GM12891 (cell line): ENCODE measurements at places on chromosomes 12 and 14.
A peak's percentile ranks its signal among the peaks of the same experiment; 100 is the strongest.

DNA sequence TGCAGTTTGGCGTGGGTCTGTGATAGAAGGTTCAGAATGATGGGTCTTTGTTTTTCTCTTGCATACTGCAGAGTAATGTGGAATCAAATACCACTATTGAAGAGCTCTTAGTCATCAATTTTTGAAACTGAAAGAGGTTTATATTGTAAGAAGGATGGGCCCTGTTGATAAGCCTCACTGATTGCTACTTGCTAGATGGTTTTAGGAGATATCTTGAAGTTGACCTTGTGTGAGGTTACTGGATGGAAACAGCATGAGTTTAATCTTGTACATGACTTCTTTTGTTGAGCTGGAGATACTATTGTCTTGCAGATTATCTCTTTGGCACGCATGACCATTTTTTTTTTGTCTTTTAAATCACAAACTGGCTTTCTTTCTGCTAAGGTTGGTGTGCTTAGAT is 13.8 kb downstream of the BICD1 start:
- DNase-seq = peak; percentile 36

- DNase-seq = no peak
Observed at GRCh38 chr12:14257303-14257733, 108.2 kb upstream of the ATF7IP start.

DNA sequence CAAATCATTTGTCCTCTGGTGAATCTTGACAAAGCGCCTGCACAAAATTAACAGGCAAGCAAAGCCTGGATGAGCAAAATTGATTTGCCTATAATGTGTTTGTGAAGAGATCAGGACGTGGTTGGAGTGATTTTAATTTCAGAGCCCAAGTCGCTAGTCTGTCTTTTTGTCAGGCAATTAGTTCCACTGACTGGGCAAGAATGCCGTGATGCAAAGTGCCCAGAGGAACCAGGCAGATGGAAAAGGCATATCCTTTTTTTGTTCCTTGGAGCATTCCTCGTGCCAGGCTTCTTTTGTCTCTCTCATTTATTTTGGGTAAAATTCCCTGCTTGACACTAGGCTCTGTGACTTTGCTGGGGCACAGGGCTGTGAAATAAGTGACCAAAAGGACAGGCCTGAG is 65.9 kb upstream of the CCDC198 start:
- DNase-seq = no peak

- DNase-seq = no peak
Observed at GRCh38 chr12:98220636-98221035, 294.8 kb upstream of the TMPO start.

- DNase-seq = no peak
Observed at GRCh38 chr14:58059126-58059525, 92.9 kb downstream of the ARMH4 start.

GRCh38 chr12:68958322-68958721 is 25.4 kb upstream of the CPM start:
- DNase-seq = peak; percentile 36

GRCh38 chr14:33237115-33237740 is 298.5 kb downstream of the NPAS3 start:
- no peak for DNase-seq

- no peak for DNase-seq
Observed at GRCh38 chr14:103155010-103155409, 31.7 kb downstream of the TNFAIP2 start.

- no peak for DNase-seq
Observed at GRCh38 chr14:58488550-58488949, 61.0 kb downstream of the KIAA0586 start.

DNA sequence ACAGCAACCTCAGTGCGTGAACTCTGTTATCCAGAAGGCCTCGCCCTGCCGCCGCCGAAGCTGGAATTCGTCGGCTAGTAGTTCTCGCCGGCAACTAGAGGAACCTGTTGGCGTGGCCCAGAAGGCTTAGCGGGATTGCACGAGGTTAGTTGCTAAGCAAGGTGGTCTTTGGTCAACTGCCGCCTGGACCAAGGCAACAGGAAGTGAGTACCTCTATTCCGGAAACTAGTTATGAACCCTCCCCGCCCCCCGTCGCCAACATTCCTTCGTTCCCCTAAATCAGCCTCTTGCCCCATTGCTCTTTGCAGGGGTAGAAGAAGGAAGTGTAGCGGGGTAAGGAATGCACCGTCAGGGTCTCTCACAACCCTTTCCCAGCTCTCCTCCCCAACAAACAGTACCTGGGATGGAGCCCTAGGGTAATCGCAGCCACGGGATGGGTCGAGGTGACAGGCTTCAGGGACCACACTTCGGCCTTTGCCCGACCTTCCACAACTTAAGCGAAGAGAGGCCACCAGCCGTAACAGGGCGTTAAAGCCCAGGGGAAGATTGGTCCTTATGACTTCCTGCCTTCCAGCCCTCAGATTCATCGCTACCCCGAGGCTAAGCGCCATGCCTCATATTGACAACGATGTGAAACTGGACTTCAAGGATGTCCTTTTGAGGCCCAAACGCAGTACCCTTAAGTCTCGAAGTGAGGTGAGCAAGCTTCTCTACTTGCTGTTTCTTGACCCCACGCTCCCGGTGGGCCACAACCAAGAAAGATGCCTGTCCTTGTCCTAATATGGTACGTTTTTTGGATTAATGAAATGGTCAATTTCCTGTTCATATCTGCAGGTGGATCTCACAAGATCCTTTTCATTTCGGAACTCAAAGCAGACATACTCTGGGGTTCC is at the start of gene GMPR2:
TSS of gene GMPR2 (plus strand) at position 285 of the 893 bp plus-strand sequence. CDS start at position 610, 325 bp downstream.
- no peak for DNase-seq

DNA sequence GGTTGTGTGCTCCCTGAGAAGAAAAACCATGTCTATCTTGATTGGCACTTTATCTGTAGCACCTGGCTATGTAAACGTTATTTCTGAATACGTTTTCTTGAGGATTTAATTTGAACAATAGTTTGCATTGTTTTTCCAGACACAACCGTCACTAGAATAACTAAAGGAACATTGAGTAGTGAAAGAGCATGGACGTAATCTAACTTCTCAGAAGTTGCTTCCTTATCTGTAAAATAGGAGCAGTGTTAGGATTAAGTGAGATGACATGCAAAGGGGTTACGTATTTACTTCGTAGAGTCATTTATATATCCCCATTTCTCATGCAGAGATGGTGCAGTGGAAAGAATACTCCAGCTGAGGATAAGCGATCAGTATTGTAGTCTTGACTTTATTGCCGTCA is 8.1 kb downstream of the AEBP2 start:
- DNase-seq = no peak

DNA sequence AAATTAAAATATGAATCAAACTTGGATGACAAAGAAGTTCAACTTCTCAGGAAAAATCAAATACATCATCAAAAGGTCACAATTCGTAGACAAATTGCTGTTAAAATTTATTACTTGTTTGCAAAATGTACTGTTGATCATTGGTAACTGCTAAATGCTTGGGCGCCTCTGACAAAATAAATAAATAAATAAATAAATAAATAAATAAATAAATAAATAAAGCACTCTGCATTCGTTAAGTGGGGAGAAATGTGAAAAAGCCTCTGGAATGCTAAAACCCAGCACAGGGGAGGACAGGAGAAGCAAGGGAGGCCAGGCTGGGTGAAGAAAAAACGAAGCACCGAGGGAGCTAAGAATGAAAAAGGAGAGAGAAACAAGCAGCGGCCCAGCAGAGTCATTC is 115.2 kb downstream of the BCL11B start:
- DNase-seq = no peak

DNA sequence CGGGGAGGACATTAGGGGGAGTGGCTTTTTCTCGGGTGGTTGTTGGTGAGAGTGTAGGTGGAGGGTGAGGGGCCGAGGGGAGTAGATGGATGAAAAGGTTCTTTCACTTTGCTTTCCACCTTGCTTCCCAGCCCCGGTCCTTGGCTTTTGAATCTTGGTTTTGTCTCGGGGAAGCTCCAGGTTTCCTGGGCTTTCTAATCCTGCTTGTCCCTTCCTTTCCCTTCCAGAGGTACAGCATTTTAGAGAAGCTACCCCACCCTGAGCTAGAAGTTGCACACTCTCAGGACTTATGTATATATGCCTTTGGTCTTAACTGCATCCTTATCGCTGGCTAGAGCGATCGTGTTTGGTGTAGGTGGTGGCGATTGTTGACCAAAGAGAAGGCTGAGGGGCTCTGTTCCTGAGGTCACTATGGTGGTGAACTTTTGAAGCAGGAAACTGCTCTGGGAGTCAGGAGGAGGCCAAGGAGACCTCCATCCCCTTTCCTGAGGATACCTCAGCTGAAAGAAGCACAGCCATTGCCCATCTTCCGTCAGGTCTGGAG is 862 bp downstream of the PIP4K2C start:
- no peak for DNase-seq

GRCh38 chr12:70698345-70698744 is 61.1 kb upstream of the PTPRB start:
- DNase-seq = no peak
